HT1080 (cell line): ENCODE measurements at places on chromosomes 5 and 9.

DNA sequence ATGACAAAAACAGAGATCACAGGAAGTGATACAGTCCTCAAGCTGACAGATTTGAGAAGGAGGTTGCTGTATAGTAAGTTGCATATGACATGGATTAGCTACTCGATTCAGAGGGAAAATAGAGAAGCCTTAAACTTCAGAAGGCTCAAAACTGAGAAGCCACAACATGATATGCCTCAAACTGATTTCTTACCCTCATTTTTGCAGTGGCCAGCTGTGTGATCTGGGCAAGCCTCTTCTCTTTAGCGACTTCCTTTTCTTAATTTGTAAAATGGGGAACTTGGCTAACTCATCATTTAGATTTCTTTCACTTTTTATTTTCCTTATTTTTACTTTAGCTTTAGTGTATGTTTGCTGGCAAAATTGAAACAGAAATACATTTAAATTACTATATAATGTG, 421.1 kb downstream of the KIF4B start:
- DNase-seq: no peak

GRCh38 chr5:683551-684481, 9.3 kb downstream of the TPPP start:
- DNase-seq: no peak

DNA sequence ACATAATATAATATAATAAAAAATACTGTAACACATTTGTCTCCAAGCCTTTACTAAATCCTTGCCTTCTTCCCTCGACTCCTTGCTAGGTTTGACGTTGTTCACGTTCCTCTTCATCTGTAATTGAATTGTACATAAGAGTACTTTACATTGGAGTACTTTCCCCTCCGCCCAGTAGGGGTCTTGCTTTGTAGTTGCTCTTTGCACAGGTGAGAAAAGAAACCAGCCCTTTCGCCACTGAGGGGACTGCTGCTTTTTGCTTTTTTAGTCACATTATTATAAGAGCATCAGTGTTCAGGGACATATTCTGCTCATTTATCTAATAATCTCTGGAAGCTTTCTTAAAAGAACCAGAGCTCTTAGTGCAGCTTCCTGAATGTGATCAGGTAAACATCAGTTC, 115.0 kb downstream of the CETN3 start:
- DNase-seq: no peak

- peak; percentile 42 for DNase-seq
These were observed 191.5 kb upstream of the GNA14 start for GRCh38 chr9:77839459-77840140.

- DNase-seq: no peak
These were observed 303.6 kb upstream of the MSX2 start for GRCh38 chr5:174420651-174421407.

DNA sequence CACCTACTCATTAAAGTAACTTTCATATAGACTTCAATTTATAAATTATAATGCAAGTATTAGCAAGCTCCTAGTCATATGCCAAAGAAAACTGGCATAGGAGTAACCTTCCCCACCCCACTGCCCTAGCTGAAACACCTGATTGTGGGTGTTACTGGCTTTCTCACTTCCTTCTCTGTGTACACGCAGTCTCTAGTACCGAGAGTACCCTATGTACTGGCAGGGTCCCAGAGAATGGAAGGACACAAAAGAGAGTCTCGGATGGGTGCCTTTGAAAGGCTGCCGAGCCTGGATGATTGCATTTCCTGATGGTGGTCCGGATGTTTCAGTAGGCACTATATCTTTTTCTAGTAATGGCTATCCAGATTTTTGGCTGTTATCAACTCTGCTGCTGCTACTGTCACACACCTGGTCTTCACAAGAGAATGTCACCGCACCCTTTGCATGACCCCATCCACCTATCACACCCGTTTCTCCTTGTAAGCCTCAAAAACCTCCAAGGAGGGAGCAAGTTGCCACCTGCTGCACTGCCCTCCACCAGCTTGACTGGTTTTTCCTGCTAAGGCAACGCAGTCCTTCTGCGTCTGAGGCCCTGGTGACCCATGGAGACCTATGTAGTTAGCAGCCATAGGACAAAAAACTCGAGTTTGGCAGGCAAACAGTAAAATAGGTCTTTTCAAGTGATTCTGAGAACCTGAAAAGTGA, 53.8 kb upstream of the CLINT1 start:
- DNase-seq: no peak

- no peak for DNase-seq
These were observed 37.1 kb downstream of the VAV2 start for GRCh38 chr9:133954862-133955529.

- DNase-seq: no peak
These were observed 63.9 kb downstream of the GCNT4 start for GRCh38 chr5:74988273-74988983.

- no peak for DNase-seq
These were observed 197.0 kb downstream of the MCTP1 start for GRCh38 chr5:95087816-95088317.

GRCh38 chr5:79318935-79319614, 83.1 kb downstream of the JMY start:
- DNase-seq: peak; percentile 88

DNA sequence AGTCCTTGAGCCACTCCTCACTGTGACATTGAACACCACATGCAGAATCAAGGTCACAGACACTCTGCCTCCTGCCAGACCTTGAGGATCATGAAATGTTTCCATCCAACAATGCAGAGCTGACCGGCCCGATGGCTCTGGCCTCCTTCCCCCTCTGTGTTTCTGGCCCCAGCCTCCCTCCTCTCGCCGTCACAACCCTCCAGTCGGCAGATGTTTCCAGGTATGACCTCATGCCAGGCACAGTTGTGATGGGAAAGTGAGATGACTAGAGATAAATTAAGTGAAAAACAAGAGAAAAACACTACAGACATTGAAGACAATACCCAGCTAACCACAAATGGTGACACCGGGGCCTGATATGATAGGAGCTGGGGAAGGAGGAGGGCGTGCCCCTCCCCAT, 9.8 kb downstream of the NTNG2 start:
- no peak for DNase-seq

GRCh38 chr5:3324421-3325101, 271.1 kb upstream of the IRX1 start:
- no peak for DNase-seq

DNA sequence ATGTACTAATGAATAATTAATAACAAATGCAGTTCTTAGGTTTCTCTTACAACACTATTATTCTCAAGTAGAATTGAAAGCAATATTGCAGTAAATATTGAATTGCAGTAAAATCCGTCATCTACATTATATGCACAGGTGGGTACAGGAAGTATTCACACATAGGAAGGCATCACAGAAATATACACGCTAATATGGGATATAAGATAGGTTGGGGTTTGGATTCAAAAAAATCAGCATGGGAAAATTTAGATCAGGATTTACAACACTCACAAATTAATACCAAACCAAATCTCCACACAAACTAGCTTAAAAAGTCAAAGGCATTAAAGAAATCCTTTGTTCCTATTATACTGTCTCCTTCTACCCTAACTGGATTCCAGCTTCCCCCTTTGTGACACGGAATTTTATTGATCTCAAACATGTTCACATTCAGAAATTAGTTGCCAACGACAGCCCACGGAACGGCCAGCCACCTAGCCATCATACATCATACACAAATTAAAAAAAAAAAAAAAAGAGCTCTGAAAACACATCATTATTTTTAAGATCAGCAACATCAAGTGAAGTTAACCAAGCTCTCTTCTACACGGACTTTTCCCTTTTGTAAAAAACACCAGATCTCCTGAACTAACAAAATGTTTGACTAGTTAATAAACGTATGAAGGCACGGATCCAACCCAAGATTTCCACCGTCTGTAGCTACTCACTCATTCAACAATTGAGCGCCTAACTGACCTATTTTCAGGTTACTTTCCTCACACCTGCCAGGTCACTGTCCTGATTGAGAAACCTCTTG, 2.2 kb downstream of the NR6A1 start:
- no peak for DNase-seq
